Umbilical cord (tissue), 2 donors: ENCODE measurements at places on chromosomes 3 and 15.

DNA sequence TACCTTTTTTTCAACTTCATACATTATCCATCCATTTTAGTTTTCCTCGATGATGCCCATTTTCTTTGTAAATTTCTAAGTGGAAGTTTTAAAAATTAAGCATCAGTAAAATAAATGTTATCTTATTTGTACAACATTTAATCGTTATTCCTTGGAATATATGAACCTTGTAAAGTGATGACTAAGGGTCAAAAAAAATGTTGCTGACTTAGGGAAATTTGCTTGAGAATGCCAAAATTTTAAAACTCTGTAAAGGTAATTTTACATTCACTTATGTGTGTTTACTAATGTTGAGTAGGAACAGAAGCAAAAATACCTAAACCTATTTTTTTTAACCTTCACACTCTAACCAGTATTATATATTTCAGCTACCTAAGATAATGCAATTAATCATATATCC is 917.1 kb downstream of the VGLL3 start:
- no peak for DNase-seq

GRCh38 chr3:173796890-173797289 is 399.3 kb downstream of the NLGN1 start:
- peak; percentile 60 for DNase-seq

DNA sequence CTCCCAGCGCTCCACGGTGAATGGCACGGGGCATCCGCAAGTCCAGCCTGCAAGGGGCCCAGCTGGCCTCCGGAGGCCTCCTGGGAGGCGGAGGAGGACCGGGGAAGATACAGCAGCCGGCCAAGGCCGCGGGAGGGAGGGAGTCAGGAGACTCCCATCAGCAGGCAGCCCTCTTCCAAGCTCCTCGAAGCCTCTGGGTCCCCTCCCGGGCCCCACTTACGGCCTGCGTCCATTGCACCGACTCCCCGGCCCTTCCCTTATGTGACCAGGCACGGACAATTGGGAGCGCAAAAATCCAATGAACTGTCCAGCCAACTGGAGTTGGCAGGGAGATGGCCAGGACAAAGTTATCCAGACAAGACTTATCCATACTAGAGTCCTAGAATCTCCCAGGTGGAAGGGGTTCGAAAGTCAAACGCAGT is 668 bp downstream of the MFGE8 start:
- peak; percentile 54 for DNase-seq

GRCh38 chr15:85504749-85505676 is 124.6 kb downstream of the AKAP13 start:
- peak; percentile 79 for DNase-seq

DNA sequence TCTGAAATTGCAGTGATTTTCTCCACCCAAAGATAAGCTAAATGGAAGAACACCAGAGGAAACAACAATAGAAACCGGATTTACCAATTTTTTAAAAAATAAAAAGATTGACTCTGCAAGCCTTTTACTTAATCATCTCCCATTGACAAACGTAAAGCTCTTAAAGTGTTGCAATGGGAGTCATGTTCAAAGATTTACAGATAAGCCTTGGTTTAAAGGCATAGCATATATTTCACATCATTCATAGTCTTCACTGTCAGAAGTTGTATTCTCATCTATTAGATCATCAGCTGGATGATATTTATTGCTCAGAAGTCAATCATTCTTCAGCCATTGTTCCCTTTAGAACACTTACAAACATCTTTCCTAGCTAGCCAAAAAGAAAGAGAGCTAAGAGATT is 397.6 kb downstream of the GBE1 start:
- DNase-seq = no peak
